BE2C (cell line): ENCODE measurements at places on chromosomes 4 and X.

GRCh38 chrX:120331116-120331515, 19.9 kb upstream of the TMEM255A start:
- DNase-seq: no peak

DNA sequence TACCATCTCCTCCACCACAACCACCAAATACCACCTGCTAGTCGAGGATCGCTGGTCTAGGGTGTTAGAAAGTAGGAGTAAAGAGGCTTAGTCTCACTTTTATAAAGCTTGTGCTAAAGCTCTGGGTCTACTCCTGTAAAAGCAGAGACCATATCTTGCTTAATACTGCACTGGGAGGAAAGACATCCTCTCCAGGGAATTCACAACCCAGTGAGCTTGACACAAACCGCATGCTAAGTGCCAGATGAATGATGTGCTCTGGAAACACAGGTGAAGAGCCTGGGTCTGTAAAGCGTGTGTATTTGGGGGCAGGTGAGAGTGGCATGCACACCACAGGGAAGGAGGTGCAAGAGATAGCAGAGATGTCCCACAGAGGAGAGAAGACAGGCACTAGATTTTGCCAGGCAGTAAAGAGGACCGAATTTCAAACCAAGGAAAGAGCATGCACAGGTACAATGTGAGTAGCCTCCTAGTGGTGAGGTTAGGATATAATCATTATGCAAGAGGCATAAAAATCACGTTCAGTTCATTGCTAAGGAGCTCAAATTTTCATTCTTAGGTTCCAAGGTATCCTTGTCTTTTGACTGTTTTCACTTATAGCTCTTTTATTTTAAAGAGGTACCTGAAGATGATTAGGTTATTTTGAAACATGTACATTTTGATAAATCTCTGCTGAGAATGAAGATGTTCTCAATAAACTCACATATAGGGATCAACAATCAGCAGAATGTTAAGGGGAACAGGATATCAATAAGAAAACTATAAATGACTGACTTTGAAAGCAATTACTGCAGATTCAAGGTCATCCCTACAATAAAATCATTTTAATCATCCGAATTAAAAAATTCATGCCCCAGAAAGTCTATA, 20.7 kb downstream of the TAPT1 start:
- no peak for DNase-seq

DNA sequence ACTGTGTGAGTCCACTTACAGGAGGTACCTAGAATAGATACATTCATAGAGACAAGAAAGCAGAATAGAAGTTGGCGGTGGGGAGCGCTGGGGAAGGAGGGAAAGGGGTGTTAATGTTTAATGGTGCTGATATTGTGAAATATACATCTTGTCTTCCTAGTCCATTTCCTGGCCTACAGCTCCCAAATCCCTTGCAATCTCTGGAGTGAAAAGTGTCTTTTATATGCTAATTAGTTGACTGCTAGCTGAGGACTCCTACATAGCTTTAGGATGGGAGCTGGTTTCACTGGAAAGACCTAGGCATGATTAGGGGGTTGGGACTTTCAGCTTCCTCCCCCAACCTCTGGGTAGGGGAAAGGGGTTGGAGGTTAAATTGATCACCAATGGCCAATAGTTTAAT, 36.0 kb downstream of the FUNDC1 start:
- DNase-seq: no peak

- DNase-seq: no peak
Measured at GRCh38 chr4:85929961-85930665, 429.7 kb downstream of the MAPK10 start.

DNA sequence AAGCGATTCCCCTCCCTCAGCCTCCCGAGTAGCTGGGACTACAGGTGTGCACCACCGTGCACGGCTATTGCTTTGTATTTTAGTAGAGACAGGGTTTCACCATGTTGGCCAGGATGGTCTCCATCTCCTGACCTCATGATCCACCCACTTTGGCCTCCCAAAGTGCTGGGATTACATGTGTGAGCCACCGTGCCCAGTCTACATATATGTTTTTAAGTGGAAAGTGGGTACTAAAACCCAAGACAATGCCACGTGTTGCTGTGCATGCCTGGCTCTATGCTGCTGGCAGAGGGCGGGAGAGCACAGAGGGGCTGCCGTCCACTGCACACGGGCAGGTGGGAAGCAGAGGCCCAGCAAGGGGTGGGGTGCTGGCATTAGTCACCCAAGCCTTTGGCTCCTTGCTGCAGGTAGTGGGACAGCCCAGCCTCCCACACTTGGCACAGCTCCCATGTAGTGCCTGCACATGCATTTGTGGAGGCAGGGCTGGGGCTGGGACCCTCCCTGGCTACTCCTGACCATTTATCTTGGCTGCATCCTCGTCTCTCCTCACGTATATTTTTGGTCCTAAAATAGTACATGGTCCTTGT, 3.5 kb downstream of the EMD start:
- DNase-seq: no peak

GRCh38 chr4:81828991-81829390, 357.3 kb upstream of the RASGEF1B start:
- no peak for DNase-seq

DNA sequence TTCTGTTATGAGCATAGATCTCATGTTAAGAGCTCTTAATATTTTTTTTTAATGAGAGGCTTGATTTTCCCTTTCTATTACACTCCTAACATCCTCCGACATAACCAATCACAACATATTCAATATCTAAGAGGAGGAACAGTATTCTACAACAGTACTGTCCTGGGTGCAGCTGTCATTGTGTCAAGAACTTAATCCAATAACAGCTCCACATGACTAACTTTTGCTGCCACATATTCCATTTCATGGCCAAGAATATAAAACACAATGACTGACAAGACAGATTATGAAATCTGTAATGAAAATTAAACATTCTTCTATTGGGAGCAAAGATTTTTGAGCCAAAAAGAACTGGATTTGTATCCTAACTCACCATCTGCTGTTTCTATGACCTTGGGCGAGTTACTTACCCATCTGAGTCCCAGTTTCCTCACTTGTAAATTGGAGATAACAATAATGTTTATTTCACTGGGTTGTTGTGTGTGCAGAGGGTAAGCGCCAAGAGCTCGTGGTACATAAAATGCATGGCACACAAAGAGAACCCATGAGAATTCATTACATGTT, 405.6 kb downstream of the SPRY1 start:
- DNase-seq: no peak

DNA sequence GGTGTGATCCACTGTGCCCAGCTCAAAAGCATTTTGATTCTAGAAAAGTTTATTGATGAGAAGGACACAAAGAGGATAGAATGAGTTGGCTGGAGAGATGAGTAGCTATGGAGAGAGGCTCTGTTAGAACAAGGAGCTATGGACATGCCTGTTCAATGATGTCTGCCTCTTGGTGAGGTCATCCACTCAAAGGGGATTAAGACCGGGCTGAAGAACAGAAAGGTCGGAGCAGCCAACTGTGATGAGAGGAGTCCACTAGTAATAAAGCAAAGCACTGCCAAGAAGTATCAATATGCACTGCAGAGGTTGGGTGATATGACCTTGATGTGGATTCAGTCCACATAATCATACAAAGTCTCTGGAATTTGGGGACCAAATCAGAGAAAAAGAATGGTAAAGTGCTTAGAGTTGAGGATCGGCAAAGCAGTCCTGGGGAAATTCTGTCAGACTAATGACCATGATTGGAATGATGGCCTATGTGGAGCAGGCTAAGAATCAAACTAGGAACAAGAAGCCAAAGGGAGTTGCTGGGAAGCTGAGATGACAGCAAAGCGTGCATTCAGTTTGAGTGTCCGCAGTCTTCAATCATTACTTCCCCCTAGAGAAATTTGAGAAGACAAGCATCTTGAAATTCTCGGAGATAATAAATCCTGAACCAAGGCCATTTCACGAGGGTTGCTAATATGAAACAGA, 55.7 kb upstream of the MMAA start:
- no peak for DNase-seq

DNA sequence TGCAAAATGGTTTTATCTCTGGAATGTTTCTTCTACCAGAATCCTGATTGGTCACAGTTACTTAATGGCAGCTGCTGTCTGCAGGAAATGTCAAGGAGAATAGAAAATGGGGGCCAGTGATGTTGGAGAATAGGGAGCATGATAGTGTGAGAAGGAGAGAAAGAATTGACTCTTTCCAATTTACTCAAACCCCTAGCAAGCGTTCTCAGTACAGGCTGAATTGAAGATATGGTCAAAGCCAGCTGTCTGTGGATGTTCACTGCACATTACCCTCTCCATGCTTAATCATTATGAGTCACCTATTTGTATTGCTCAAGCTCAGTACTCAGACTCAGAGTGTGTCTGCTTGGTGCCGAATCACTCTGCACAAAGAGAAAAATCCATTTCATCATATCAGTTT, 57.8 kb upstream of the FAM47B start:
- DNase-seq: no peak

DNA sequence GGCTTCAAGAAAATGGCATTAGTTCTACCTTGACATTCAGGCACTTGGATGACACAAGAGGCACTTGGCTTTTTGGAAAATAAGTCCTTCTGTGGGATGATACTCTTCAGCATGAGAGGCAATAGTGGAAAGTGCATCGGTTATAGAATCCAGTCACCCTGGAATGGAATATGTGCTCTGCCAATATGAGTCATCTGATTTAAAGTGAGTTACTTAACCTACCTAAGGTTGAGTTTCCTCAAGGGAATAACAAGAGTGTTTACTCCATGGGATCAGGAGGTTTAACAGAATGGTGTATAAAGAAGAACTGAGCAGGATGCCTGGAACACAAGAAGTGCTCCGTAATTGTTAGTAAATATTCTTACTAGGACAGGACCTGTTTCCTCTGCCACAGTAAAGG, 10.7 kb downstream of the SLC39A8 start:
- DNase-seq: no peak

GRCh38 chr4:185508181-185508580, 27.1 kb downstream of the PDLIM3 start:
- DNase-seq: no peak

DNA sequence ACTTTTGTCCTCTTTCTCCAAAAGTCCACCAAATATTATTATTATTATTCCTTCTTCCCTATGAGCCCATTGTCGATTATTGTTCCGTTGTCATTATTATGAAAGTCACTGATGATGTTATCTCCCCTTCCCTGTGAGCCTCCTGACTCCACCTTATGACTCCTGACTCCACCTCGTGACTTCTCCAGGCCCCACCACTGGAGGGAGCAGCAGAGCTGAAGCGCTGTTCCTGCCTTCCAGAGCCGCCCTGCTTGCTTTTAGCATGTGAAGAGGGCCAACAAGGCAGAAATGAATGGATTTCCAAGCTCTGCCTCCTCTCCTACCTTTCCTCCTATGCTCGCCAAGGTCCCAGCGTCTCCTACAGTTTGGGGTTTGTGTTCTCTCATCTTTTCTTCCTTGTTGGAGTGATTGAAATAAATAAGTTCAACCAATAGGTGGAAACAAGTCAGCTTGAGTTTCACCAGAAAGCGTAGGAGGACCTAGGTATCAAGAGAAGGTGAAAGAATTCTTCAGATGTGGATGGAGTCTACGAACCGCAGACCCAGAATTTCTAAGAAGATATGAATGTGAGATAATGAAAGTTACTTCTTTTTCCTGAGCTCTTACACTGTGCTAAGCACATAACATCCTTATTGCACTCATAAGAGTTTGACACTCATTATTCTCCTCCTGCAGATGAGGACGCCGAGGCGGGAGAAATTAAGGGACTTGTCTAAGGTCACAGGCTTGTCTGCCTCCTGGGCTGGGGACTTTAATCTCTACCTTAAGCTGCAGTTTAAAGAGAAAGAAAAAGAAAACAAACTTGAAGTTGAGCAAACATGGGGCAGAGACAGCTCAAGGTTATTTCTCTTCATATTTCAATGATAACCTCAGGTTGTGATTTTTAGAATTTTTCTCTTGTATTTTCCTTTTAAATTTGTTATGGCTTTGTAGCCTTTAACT, 26.1 kb downstream of the IGSF1 start:
- peak; percentile 25 for DNase-seq

DNA sequence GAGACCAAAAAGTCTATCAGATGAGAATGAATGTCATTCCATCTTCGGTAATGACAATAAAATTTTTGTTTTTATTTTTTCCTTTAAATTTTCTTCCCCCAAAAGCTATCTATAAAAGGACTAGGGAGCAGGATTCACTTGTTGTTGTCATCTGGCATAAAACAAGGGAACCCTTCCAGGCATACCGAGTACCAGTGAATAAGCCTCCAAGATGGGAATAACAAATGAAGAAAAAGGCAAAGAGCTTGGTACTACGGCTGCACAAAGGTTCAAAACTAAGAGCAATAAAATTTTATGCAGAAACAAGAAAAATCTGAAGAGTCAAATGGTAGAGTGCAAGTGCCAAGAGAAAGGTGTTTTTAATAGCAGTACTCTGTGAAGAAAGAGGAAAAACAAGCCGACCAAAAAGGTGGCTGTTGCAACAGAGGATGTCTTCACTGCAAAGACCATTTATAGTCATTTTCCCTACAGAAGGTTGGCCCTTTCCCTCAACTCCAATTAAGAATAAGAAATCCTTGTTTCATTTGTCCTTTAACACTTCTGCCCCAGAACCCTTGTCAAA, 25.8 kb downstream of the PPP3CA start:
- DNase-seq: no peak

DNA sequence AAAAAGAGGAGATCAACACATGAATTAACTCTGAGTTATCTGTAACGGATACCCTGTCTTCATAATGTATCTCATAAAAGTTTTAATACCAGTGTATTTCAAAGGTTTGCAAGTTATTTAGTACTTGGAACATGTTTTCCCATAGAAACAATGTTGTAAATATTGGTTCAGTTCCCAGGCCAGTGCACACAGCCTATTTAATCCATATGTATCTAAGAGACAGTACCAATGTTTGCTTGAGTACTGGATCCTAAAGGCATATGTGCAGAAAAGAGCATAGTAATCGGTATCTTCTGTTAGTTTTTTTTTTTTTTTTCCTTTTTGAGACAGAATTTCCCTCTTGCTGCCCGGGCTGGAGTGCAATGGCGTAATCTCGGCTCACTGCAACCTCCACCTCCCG, 46.1 kb downstream of the SLIT2 start:
- DNase-seq: no peak

- DNase-seq: no peak
Measured at GRCh38 chr4:109733728-109734127, 3.9 kb upstream of the PLA2G12A start.

DNA sequence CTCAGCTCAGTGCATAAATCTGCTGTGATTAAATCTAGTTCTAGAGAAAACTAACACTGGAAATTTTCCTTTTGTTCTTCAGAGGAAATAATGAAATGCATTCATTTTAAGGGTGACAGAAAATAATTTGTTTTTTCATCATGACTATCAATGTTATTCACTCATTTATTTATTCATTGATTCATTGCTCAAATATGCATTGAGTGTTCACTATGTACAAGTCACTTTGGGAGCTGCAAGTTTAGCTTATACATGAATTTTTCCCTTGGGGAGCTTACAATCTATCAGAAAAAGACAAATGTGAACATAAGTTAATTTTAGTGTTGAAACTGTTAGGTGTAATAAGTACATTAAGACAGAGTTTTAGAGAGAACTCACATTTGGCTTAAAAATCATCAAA, 897.8 kb downstream of the CENPC start:
- no peak for DNase-seq

GRCh38 chr4:3792813-3793212, 26.6 kb downstream of the ADRA2C start:
- peak; percentile 67 for DNase-seq
